ENCODE measurements at places on chromosomes 1 and 21. TPM values are rescaled to one million over a fixed set of nuclear protein-coding genes. Genes with fewer than 3 reads are reported as not detected.
A peak's percentile ranks its signal among the peaks of the same experiment; 100 is the strongest.

DNA sequence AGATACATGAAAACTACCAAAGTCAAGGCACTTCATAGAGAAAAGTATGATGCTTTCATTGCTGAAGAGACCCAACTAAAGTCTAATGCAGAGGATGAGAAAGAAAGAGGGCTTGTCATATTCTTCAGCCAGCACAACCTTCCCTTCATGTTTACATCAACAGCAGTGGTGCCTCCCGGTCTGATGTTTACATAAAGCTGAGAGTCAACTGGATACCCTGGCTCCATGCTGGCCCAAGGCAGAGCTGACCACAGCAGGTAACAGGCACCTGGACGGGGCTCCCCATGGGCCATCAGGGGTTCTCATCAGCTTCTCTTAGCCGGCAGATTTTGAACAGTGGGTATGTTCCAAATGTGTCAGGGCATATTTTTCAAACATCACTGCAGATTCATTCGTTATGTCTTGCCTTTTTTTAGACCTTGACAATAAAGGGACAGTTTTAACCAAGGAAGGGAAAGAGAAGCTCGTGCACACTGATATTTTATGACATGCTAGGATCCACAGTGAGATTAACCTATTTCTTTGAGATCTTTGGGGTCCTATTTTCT lies 117.1 kb downstream of the NRIP1 start:
- H3K27me3 ChIP-seq = no peaks in the 10 kb centered on the region
- DNase-seq = no peak
- no peak overlapping the region for H3K27ac ChIP-seq
- H3K4me3 ChIP-seq = no peak overlapping the region

GRCh38 chr1:29033829-29034466 lies 89.8 kb downstream of the TMEM200B start:
- no peaks in the 10 kb centered on the region for H3K4me1 ChIP-seq
- peak; percentile 11 for DNase-seq
- H3K36me3 ChIP-seq = no peaks in the 10 kb centered on the region
- no peak overlapping the region for H3K27ac ChIP-seq
- no peaks in the 10 kb centered on the region for H3K27me3 ChIP-seq

DNA sequence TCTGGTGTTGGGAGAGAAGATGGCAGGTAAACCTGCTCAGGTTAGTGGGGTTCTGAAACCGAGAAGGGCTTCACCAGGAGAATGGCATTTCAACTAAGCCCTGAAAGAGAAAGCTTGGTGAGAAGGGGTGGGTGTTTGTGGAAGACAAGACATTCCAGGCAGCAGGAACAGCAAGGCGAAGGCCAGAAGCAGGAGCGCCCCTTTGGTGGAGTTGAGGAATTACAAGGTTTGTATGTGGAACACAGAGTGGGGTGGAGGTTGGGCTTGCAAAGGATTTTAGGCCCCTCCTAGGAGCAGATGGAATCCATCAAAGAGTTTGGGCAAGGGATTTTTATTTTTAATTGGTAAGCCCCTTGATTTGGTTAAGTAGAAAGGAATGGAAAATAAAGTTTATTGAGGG lies 24.8 kb upstream of the ELOA start:
- H3K36me3 ChIP-seq = no peaks in the 10 kb centered on the region
- H3K4me3 ChIP-seq = 0 out of 2 replicates have a peak overlapping the region, but pooled peaks have one; percentile 10
- H3K27ac ChIP-seq = peak overlapping the region; percentile 99
- peaks cover 42% of the 10 kb centered on the region for H3K4me1 ChIP-seq
- H3K27me3 ChIP-seq = no peaks in the 10 kb centered on the region

DNA sequence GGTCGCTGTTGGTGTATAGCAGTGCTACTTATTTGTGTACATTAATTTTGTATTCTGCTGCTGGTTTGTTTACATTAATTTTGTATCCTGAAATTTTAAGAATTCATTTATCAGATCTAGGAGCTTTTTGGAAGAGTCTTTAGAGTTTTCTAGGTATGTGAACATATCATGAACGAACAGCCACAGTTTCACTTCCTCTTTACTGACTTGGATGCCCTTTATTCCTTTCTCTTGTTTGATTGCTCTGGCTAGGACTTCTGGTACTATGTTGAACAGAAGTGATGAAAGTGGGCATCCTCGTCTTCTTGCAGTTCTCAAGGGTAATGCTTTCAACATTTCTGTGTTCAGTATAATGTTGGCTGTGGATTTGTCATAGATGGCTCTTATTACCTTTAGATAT lies 1757.9 kb downstream of the BRINP3 start:
- DNase-seq = no peak
- no peaks in the 10 kb centered on the region for H3K27me3 ChIP-seq
- H3K4me3 ChIP-seq = no peak overlapping the region
- H3K27ac ChIP-seq = no peak overlapping the region
- H3K4me1 ChIP-seq = no peaks in the 10 kb centered on the region

DNA sequence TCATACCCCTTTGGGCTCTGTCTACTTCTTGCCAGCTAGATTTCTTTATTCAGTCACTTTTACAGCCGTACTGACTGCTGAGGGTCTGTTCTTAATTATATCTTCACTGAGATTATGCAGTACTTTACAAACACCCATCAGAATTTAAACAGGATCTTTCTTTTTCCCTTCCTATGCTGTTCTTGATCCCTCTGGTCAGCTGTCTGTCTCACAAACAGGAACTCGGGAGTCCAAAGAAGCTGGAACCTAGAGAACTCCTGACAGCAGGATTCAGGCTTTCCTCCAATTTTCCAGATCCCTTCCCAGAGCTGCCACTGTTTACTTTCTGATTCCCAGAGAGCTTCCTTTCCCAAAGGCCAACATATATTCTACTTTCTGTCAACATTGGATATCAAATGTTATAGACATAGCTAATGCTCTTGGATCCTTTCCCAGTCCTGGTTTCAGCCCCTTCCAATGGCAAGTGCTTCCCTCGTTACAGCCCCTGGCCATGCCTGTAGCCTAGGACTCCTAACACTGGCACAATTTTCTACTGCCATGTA lies 59.5 kb downstream of the ATP2B4 start:
- no peaks in the 10 kb centered on the region for H3K36me3 ChIP-seq
- no peaks in the 10 kb centered on the region for H3K27me3 ChIP-seq
- no peak overlapping the region for H3K4me3 ChIP-seq
- H3K27ac ChIP-seq = no peak overlapping the region
- DNase-seq = no peak
- no peaks in the 10 kb centered on the region for H3K4me1 ChIP-seq

DNA sequence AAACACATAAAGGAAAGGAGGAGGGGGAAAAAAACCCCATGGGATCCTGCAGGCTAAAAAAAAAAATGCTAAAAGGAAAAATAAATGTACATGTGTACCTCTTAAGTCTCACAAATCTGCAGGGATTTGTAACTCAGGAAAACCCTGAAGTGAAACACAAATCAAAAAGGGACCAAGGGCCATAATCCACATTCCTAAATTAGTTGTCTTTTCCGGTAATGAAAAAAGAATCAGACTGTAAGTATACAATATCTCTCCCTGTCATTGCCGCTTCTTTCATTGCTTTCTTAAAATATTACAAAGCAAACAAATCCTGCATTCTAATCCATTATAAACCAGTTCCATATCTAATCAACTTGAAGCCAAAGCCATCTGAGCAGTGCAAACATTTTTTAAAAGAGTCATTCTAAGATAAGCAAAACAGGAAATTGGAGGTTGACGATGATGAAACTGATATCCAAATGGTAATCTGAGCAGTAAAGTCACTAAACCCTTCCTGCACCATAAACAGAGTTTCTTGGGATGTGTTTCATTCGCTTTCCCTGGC lies 58.7 kb upstream of the SIM2 start:
- H3K27me3 ChIP-seq = no peaks in the 10 kb centered on the region
- DNase-seq = no peak
- H3K4me3 ChIP-seq = no peak overlapping the region

DNA sequence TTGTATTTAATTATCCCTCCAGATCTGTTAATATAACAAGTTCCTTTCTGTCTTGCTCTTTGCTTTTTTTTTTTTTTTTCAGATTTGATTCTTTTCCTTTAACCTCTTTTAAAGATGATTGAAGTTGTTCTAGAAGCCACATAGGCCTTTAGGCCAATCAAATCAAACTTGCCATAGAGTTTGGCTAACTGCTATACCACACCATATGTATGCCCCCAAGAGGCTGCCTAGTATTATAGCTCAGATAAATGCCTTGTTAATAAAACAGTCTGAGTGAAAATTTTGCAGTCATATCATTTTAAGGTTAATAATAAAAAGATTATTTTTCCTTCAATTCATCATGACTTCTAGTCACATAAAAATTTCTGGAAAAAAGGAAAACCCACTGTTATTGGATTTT lies 696.0 kb upstream of the CHRM3 start:
- DNase-seq = no peak
- no peak overlapping the region for H3K27ac ChIP-seq
- H3K4me1 ChIP-seq = no peaks in the 10 kb centered on the region
- no peaks in the 10 kb centered on the region for H3K27me3 ChIP-seq
- no peaks in the 10 kb centered on the region for H3K36me3 ChIP-seq

GRCh38 chr1:207079706-207080241 lies 8.9 kb upstream of the C4BPB start:
- no peaks in the 10 kb centered on the region for H3K36me3 ChIP-seq
- no peaks in the 10 kb centered on the region for H3K27me3 ChIP-seq
- DNase-seq = no peak
- H3K27ac ChIP-seq = no peak overlapping the region
- H3K4me3 ChIP-seq = no peak overlapping the region
- no peaks in the 10 kb centered on the region for H3K4me1 ChIP-seq

DNA sequence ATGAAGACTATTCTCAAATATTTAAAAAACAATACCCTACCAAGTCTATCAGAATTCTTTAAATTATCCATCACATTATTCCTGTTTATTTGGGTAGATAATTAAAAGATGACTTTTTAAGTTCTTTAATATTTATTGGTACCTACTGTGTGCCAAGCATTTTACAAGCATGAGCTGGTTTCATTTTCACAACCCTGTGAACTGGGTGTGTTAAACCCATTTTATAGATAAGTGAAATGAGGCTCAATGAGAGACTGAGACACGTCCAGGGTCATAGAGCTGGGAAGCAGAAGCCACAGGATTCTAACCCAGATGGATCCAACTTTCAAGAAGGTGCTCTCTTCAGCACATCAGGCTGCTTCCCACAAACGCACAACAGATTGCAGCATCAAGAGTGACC lies 12.3 kb downstream of the LRRN2 start:
- H3K27me3 ChIP-seq = no peaks in the 10 kb centered on the region
- DNase-seq = no peak
- H3K4me3 ChIP-seq = no peak overlapping the region

DDI2 gene
- total RNA-seq = 29.1 TPM

- H3K27me3 ChIP-seq = no peaks in the 10 kb centered on the region
- no peak for DNase-seq
- no peak overlapping the region for H3K27ac ChIP-seq
- no peaks in the 10 kb centered on the region for H3K36me3 ChIP-seq
- no peaks in the 10 kb centered on the region for H3K4me1 ChIP-seq
Observed at GRCh38 chr1:27575840-27576331, 28.1 kb downstream of the AHDC1 start.

CCDC30 gene
- 1.8 TPM for total RNA-seq

- no peak overlapping the region for H3K27ac ChIP-seq
- H3K36me3 ChIP-seq = no peaks in the 10 kb centered on the region
- no peaks in the 10 kb centered on the region for H3K27me3 ChIP-seq
- no peak overlapping the region for H3K4me3 ChIP-seq
Observed at GRCh38 chr1:65409314-65409713, 11.2 kb upstream of the LEPR start.

GRCh38 chr1:165495858-165496205 lies 48.0 kb upstream of the LRRC52 start:
- no peak for DNase-seq
- H3K36me3 ChIP-seq = no peaks in the 10 kb centered on the region
- H3K27me3 ChIP-seq = no peaks in the 10 kb centered on the region
- no peak overlapping the region for H3K27ac ChIP-seq

- no peak overlapping the region for H3K27ac ChIP-seq
- H3K27me3 ChIP-seq = no peaks in the 10 kb centered on the region
- H3K4me1 ChIP-seq = no peaks in the 10 kb centered on the region
- H3K36me3 ChIP-seq = no peaks in the 10 kb centered on the region
Observed at GRCh38 chr21:15966231-15966630, 236.4 kb downstream of the USP25 start.

SLAMF8 gene
- total RNA-seq = 0.08 TPM

CDK11B gene
- 24.2 TPM for total RNA-seq

AMY1B gene
- not detected for total RNA-seq

DNA sequence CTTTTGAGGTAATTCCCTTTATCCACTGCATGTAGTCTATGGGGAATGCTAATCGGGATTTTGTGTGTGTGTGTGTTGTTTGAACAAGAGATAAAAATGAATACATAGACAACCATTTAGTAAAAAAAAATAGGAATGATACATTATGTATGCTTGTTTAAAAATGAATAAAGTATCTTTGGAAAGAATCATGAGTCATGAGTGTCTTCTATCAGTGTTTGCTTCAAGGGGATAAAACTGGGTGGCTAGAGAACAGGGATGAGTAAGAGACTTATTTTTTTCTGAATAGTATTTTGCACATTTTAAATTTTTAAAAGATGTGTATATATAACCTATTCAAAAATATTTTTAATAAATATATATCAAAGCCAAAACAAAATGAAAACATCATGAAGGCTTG lies 839.4 kb upstream of the ADGRL4 start:
- DNase-seq = no peak
- H3K4me3 ChIP-seq = no peak overlapping the region
- H3K27ac ChIP-seq = no peak overlapping the region

DNA sequence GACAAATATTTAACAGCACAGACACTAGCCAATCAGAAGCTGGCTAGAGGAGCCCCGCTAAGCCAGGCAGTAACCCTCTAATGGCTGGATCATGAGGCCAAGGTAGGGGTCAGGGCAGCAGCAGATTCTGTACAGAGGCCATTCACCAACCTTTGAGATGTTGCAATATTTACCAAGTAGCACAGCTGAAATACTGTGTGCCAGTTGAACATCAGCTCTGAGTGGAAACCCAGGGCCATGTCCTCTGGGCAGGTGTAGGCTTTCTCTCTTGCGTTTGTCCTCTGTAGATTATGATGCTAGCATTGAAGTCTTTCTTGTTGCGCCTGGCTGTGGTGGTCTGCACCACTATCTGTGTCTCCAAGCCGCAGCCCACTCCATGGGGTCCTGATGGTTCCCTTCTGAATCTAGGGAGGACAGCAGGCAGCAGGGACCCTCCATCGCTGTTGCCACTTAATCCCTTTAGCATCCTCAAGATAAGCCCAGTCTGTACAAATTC lies 2.5 kb upstream of the COG2 start:
- no peak for DNase-seq
- H3K36me3 ChIP-seq = no peaks in the 10 kb centered on the region
- H3K4me1 ChIP-seq = peaks cover 16% of the 10 kb centered on the region
- H3K27me3 ChIP-seq = peaks cover 2% of the 10 kb centered on the region
- H3K27ac ChIP-seq = no peak overlapping the region

DNA sequence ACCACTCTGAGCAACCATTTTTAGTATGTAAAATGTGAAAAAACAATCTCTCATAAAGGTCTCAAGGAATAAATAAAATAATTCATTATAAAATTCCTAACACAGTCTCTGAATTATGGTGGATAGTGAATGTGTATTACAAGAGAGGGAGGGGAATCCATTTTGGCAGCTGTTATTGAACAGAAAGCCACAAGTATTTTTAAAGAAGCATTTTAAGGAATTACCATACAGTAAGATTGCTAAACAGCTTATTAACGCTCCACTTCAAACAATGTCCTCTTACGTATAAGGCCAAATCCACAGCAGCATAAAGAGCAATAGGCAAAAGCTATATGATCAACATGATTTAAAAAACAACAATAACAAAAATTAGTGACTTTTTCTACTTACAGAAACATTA lies 18.4 kb downstream of the PIGK start:
- H3K4me1 ChIP-seq = no peaks in the 10 kb centered on the region
